ENCODE measurements at places on chromosomes 4 and X.

- no peak for DNase-seq
These were observed 169.2 kb downstream of the AFAP1 start for GRCh38 chr4:7770224-7771050.

GRCh38 chrX:73944563-73944908 is 359.4 kb upstream of the ZCCHC13 start:
- no peak for DNase-seq

DNA sequence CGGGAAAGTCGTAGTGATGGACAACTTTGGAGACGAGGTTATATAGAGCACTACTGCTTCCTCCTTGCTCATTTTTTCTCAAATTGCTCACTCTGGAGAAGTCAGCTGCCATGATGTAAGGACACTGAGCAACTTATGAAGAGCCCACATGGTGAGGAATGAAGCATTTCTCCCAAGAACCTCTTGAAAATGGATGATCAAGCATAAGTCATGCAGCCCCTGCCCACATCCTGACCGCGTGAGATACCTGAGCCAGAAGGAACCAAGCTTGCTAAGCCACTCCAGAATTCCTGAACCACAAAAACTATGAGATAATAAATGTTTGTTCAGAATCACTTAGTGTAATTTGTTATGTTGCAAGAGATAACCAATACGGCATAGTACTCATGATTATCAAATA is 42.8 kb downstream of the PDE5A start:
- DNase-seq = no peak

DNA sequence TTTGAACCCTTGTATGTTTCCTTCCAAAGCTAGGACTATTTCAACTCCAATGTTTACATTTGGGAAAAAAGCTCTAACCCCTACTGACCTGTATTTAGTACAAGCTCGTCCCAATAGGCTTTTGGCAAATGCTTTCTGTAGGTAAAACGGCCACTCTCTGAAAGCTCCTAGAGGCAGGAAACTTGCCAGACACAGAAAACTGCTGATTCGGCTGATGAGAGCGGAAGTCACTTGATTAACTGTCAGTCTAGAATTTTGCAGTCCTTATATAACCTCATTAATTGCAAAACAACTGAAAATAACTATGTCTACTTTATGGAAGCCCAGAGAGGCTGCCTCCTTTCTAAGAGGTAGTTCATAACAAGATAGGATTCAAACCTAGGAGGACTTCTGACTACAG is 108.1 kb downstream of the TSPAN7 start:
- no peak for DNase-seq

- no peak for DNase-seq
These were observed 260.1 kb upstream of the EDNRA start for GRCh38 chr4:147220833-147221232.

GRCh38 chrX:107562482-107562881 is 65.8 kb upstream of the PRPS1 start:
- DNase-seq = no peak

GRCh38 chr4:15366721-15367120 is 61.1 kb upstream of the C1QTNF7 start:
- no peak for DNase-seq

All from activated T-cell treated with anti-CD3 and anti-CD28 coated beads, Interleukin-2, amount 50 U/mL, for 4 hours (primary cell).